ENCODE measurements at places on chromosomes 4 and X. TPM values are rescaled to one million over a fixed set of nuclear protein-coding genes. Genes with fewer than 3 reads are reported as not detected.

DNA sequence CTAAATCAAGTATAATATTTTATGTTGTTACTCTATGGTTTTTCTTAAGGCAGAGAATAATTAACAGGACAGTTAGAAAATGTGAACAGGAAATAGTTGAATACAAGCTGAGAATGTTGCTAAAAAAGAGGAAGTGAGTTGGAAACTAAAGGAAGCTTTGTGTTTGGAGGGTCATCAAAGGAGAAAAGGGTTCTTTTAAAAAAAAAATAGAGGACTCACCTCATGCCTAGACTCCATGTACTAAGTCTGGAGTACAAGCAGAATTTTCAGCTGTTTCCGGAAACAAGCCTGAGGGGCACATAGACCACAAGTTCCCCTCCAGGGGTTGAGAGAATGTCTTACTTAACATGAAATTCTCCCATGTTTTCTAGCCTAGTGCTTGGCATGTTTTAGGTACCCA, 20.1 kb upstream of the MAP7D3 start:
- DNase-seq = no peak

DNA sequence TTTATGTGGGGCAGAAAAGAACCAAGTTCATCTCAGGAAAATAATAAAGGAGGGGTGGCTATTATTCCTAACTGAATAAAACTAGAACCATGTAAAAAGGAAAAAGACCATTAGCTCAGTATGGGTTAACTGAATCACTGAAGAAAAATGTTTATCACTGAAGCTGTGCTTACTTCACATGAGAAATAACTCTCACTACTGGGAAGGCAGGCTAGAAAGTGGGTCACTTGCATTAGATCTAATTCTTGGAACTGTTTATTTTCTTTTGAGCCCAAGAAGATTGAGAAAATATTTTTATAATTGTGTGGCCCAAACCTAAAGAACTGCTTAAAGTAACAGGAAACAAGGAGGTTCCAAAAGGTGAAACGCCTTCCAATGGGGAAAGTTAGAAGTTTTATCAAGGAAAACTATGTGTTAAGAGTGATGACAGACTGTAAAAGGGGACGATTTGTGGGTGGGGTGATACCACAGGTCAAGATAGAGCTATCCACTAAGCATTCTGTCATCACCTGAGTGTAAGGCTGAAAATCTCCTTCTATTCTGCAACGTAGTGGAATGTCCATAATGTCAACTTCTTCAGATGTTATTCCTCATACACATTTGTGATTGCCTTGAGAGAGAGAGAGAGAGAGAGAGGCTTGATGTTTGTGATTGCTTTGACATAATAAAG, 1083.5 kb downstream of the PCDH7 start:
- no peak for DNase-seq

GRCh38 chr4:3869174-3869572, 103.0 kb downstream of the ADRA2C start:
- no peak for DNase-seq

The NOX1 gene
- polyA plus RNA-seq = not detected

The XKRX gene
- polyA plus RNA-seq = 0.06 TPM

Measured in foreskin keratinocyte (primary cell).